ENCODE measurements at places on chromosomes 7 and 10. TPM values are rescaled to one million over a fixed set of nuclear protein-coding genes. Genes with fewer than 3 reads are reported as not detected.

ERVW-1 gene
- total RNA-seq, result not detected

ATG9B gene
- 11.6 TPM for total RNA-seq

IFIT1B gene
- not detected for total RNA-seq

LRRTM3 gene
- not detected for total RNA-seq

PNLIPRP2 gene
- not detected for total RNA-seq

IGF2BP3 gene
- total RNA-seq, result 0.94 TPM

UNCX gene
- total RNA-seq, result not detected

ADAP1 gene
- 29.8 TPM for total RNA-seq

PLAU gene
- 0.61 TPM for total RNA-seq

RAPGEF5 gene
- total RNA-seq, result 0.34 TPM

SEMA3A gene
- total RNA-seq, result 3.2 TPM

GRM3 gene
- total RNA-seq, result not detected

DNMBP gene
- total RNA-seq, result 6.0 TPM

ZNF239 gene
- total RNA-seq, result 2.1 TPM

UCMA gene
- total RNA-seq, result not detected

TCERG1L gene
- total RNA-seq, result 0.36 TPM

SPRN gene
- not detected for total RNA-seq

LUC7L2 gene
- total RNA-seq, result 138 TPM

MEIG1 gene
- total RNA-seq, result 0.78 TPM

ELFN1 gene
- total RNA-seq, result not detected

PLEKHS1 gene
- not detected for total RNA-seq

SLC39A12 gene
- total RNA-seq, result not detected

OGDHL gene
- total RNA-seq, result not detected

SEC24C gene
- 96.3 TPM for total RNA-seq

HMX2 gene
- total RNA-seq, result not detected

WDFY4 gene
- 1.5 TPM for total RNA-seq

IL6 gene
- total RNA-seq, result 0.64 TPM

PIK3CG gene
- total RNA-seq, result 54.1 TPM

FAM107B gene
- total RNA-seq, result 200 TPM

KIAA1549 gene
- 1.1 TPM for total RNA-seq

KLLN gene
- 0.71 TPM for total RNA-seq

LRRC61 gene
- total RNA-seq, result 17.2 TPM

OR2A42 gene
- not detected for total RNA-seq

CLEC5A gene
- total RNA-seq, result 0.60 TPM

CLEC2L gene
- not detected for total RNA-seq

INPP5A gene
- total RNA-seq, result 14.1 TPM

KAT6B gene
- 36.7 TPM for total RNA-seq

GJD4 gene
- total RNA-seq, result not detected

CALHM3 gene
- total RNA-seq, result 0.17 TPM

SEMA4G gene
- 1.2 TPM for total RNA-seq

PPP1R3C gene
- 0.11 TPM for total RNA-seq

SLC26A3 gene
- total RNA-seq, result not detected

DNAJC12 gene
- total RNA-seq, result 4.1 TPM

GSTK1 gene
- 355 TPM for total RNA-seq

RPEL1 gene
- total RNA-seq, result not detected

CHPF2 gene
- total RNA-seq, result 48.4 TPM

ARHGAP22 gene
- total RNA-seq, result 0.26 TPM

C10orf71 gene
- total RNA-seq, result not detected

NANOS1 gene
- 0.55 TPM for total RNA-seq

JAKMIP3 gene
- total RNA-seq, result 0.28 TPM

SLC29A3 gene
- 5.6 TPM for total RNA-seq

Data from activated naive CD8-positive, alpha-beta T cell treated with anti-CD3 and anti-CD28 coated beads, Interleukin-2, amount 10 ng/mL, durations not matched to agents 7 days and 5 days (primary cell).